Omental fat pad (tissue), 4 donors: ENCODE measurements at places on chromosomes 5 and 9. TPM values are rescaled to one million over a fixed set of nuclear protein-coding genes. Genes with fewer than 3 reads are reported as not detected.

Gene CDH10
- not detected for total RNA-seq

- DNase-seq: no peak
Observed at GRCh38 chr9:35705836-35706430, 16.2 kb upstream of the TPM2 start.

DNA sequence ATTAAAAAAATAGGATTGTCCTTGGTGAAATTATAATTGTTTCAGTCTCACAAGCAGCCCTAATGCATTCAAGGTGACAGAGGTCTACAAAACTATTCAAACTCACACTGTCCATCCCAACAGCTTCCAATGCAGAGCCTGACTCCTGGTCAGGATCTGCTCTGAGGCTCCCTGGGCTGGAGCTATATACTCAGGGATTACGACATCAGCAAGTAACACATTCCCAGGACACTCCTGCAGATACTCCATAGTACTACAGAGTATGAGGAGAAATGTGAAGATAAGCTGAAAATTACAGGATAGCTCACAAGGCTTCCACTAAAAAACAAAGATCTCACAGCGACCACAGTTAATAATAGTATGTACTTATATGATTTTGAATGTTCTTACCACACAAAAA, 130.1 kb downstream of the AUH start:
- DNase-seq: no peak

Gene CCDC183
- 2.2 TPM for total RNA-seq
